RPMI7951 (cell line): ENCODE measurements at places on chromosomes 13 and 19.

GRCh38 chr19:12194827-12195731 is 32.2 kb downstream of the ZNF136 start:
- DNase-seq, result no peak

GRCh38 chr19:55112246-55112776 is 5.1 kb downstream of the PPP1R12C start:
- DNase-seq, result no peak

GRCh38 chr19:32630338-32630737 is 44.6 kb downstream of the ANKRD27 start:
- DNase-seq, result no peak

- no peak for DNase-seq
Measured at GRCh38 chr13:113508521-113509254, 18.2 kb upstream of the DCUN1D2 start.

DNA sequence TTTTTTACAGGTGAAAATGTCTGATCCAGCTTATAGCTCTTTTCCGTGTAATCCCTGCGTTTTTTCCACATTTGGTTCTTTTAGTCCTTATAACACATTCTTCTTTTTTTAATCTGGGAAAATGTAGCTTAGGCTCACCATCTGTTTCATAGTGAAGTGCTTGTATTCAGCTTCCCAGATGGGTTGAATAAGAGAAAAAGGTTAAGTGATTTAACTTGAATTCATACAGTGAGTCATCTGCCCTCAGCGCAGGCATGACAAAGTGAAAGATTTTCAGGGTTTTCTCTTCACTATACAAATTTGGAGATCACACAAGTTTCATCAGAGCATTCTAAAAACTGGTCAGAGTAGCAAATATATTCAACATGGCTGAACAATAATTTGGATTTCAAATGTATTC is 224.8 kb downstream of the SPRY2 start:
- DNase-seq, result peak; percentile 80

DNA sequence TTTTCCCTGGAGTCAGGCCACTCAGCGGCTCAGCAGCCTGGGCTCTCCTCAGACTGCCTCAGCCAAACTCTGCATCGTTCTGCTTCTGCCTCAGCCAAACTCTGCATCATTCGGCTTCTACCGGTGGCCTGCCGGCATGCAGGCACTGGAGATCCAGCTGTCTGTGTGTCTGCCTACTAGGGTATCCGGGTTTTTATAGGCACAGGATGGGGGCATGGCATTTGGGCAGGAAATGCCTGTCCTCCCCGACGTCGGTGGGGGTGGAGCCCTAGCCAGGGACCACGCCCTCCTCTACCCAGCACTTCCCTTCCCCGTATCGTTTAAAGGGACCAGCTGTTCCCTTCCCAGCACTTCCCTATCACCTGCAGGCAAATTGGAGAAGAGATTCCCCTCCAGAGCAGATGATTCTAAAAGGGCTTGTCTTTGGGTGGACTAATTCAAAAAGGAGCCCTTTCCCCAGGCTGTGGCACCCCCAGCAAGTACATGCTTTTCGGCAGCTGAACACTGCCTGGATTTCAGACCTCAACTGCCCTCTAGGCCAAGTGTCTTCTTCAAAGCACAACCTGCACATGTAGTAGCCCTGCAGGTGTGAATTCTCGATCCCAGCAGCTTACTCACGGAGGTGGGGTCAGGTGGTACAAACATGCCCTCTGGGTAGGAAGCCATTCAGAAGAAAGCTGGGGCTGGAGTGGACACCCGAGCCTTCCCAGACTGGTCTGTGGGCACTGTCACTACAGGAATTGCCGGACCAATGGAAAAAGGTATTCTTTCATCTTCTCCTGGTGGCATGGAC is 25.4 kb upstream of the GPR12 start:
- peak; percentile 26 for DNase-seq

DNA sequence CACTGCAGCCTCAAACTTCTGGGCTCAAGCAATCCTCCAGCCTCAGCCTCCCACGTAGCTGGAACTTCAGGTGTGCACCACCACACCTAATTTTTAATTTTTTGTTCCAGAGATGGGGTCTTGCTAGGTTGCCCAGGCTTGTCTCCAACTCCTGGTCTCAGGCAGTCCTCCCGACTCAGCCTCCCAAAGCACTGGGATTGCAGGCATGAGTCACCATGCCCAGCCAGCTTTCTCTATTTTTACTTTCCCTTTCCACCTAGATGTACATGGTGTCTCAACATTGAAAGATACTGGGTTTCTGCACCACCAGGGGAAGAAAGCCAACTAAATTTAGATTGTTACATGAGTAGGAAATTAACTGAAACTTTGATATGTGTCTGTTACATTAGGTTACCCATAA is 13.8 kb upstream of the ZNF846 start:
- DNase-seq, result peak; percentile 39

DNA sequence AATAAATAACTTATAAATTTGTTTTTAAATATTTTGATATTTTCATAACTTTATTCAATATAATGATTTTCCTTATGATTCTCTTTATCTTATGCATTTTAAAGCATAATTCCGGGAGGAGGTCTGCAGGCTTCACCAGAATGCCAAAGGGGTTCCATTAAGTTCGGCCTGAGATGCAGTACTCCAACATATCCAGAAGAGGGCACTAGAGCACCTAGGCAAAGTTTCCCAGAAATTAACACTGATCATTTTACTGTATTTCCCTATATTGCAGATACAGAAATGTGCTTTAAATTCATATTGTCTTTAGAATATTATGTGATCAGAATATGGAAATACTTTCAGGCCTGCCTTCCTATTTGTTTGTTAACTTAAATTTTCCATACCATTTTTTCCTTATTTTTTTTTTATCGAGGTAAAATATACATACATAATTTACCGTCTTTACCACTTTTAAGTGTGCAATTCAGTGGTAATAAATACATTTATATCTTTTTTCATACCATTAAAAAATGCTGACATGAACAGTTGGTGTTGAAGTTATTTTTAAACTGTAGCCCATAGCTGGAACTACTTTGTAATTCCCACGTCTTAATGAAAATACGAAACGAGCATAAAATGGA is 58.9 kb upstream of the TM9SF2 start:
- peak; percentile 43 for DNase-seq

GRCh38 chr19:39078436-39079200 is 5.5 kb upstream of the ACP7 start:
- peak; percentile 98 for DNase-seq

DNA sequence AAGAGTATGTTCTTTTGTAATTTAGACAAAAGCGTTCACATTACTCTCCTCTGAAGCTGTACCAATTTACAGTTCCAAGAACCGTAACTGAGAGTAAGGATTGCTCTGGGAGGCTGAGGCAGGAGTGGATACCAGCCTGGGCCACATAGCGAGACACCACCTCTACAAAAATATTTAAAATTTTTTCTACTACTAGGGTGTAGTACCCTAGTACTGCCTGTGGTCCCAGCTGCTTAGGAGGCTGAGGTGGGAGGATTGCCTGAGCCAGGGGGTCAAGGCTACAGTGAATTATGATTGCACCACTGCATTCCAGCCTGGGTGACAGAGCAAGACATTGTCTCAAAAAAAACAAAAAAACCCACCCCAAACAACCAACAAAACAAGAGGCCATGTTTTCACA is 12.1 kb upstream of the CYP2A6 start:
- DNase-seq, result no peak

GRCh38 chr13:45303026-45303425 is 38.0 kb downstream of the TPT1 start:
- no peak for DNase-seq

GRCh38 chr13:22517544-22517943 is 663.2 kb upstream of the SGCG start:
- DNase-seq, result no peak

DNA sequence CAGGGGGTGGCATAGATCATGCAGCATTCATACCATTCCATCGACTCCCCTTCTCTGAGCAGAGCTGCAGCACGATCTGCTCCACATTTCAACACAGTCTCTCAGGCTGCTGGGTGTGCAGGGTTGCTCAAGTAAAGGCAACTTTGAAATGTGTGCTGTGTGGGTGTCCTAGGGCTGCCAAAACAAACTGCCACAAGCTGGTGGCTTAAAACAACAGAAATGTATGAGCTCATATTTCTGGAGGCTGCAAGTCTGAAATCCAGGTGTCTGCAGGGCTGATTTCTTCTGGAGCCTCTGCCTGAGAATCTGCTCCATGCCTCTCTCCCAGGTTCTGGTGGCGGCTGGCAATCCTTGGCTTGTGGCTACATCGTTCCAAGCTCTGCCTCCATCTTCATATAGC is 63.7 kb upstream of the WDFY2 start:
- DNase-seq, result peak; percentile 32

DNA sequence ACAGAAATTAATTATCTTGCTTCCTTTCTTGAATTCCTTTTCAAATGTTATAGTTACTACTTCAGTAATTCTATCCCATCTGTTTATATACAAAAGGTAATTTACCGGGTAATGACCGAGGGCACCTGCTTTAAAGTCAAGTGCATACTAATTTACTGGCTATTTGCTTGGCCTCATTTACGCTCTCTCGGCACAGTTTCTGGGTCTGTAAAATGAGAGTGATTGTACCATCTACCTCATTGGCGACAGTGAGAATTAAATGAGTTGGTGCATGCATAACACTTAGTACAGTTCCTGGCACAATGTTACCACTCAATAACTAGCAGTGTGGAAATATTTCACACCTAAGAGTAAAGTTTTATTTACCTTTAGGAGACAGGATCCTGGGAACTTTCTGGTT is 111.6 kb downstream of the GGACT start:
- no peak for DNase-seq

DNA sequence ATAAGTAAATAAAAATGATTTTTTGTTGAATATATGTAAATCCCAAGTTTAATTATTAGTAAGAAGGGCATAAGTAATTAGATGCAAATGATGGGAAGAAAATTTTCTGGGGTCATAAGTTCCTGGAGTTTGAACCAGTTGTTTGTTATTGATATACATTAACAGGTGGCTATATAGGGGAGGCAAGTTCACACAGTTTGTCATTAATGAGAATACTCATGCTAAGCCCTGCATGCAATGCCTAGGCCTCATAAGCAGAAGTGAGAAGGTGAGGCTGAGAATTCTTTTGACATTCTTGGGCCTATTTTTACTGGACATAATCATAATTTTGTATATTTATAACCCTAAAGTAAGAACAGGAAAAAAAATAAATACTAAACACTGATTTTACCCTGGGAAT is 1210.7 kb upstream of the PCDH9 start:
- DNase-seq, result no peak

- DNase-seq, result no peak
Measured at GRCh38 chr19:7595466-7596133, at the start of gene CAMSAP3. CAMSAP3 (plus strand) TSS chr19:7595863; CDS start chr19:7596003, 140 bp downstream.

GRCh38 chr19:36257520-36257876 is 42.6 kb downstream of the ZNF146 start:
- DNase-seq, result peak; percentile 18

DNA sequence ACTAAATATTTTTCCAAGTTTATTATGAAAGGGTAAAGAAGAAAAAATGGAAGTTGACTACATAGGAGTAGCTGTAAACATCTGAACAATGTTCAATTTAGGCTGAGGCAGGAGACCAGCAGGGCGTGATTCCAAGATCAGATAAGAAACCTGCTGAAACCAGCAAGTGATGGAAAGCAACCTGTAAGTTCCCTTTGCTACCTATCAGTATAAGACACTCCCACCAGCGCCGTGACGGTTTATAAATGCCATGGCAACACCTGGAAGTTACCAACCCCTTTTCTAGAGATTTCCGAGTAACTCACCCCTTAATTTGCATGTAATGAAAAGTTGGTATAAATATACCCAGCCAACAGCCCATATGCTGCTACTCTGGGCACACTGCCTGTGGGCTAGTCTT is 1.1 kb upstream of the ZNF45 start:
- DNase-seq, result no peak

DNA sequence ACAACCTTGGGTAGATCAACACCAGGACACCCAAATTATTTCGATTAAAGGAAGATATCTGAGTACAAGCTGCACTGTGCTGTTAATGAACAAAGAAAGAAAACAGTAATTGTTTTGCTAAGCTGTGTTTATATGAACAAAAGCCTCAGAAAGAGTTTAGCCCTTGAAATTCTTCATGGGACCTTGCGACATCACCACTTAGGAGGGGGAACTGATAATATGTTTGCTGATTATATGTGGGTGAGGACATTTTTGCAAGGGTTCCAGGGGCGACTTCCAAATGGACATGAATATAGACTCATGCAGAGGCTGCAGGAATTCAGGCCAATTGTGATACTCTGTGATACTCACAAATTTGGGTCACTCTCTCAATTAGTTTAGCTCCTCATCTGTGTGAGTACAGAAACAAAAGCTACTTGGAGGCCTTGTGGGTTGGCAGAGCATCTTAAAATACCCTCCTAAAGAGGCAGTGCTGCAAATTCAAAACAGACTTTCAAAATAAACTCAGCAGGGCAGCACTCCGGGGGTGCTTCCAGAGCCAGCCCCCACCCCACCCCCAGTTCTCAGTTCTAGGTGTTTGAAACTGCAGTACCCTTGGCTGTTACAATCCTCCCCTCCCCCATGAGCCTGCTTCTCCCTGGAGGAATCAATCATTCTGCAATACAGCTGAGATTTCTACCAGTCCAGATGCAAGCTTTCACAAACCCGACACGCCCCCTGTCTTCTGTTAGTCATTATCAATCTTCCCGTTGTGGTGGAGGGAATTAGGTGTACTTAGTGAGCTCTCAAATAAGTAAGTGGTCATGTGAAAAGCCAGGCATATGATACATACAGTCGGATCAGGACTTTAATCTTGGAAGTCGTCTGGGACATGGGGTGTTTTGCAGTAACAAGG is 97.0 kb upstream of the MBNL2 start:
- peak; percentile 76 for DNase-seq

GRCh38 chr19:1270213-1270853 is 1.2 kb downstream of the CIRBP start:
- DNase-seq, result no peak

DNA sequence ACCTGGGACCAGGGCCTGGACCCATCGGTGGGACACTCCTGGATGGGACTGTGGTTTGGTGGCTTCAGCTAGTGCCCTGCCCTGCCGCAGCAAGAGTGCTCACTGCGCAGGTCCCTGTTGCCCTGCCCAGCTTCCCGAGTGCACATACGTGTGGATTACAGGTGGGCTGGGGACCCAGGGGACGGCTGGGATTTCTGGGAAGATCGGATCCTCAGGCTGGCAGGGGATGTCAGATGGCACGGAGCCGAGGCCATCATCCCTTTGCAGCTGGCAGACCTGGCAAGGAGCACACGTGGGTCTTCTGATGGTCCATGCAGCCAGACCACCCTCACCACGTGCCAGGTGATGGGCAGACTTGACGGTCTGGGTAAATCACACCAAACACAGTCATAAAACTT is 69.3 kb downstream of the CHST8 start:
- DNase-seq, result no peak

GRCh38 chr19:48171710-48172109 is 1.2 kb downstream of the ZSWIM9 start:
- no peak for DNase-seq
